ENCODE measurements at places on chromosomes 12 and 14.

GRCh38 chr12:93229494-93230325 lies 148.0 kb upstream of the NUDT4 start:
- no peak for DNase-seq

DNA sequence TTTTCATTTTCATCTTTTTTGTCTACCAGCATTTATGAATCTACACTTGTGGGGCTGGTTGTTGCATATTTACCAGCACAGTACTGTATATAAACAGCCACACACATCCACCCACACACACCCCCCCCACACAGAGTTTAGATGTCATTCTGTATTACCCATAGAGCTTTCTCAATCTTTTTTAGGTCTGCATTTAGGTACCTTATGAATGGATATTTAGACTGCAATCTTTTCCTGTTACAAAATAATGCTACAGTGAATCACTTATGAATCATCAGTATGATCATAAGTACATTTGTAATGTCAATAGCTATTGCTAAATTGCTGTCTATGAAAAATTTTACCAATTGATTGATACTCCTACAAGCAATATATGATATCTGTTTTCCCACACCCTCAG lies 67.3 kb upstream of the STK38L start:
- DNase-seq = no peak

GRCh38 chr12:51971679-51972421 lies 20.4 kb downstream of the ACVR1B start:
- DNase-seq = peak; percentile 17

- DNase-seq = no peak
Observed at GRCh38 chr14:89641495-89642175, 224.6 kb upstream of the FOXN3 start.

GRCh38 chr12:75041472-75041871 lies 168.2 kb downstream of the KCNC2 start:
- no peak for DNase-seq

DNA sequence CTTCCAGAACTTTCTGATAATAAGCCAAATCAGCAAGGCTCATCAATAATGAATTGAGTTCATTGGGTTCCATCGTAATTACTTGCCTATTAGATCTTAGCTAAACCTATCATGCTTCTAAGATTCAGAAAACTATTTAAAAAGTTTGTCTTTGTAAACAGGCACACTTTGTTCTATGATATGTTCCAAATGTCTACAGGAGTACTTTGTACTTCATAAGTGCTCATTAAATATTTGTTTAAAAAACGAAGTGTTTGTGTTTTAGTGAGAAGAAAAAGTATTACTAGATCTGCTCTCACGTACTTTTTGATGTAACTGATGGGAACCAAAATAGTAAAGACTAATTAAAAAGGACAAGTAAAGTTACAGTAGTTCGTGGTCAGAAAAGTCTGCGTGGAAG lies 172.8 kb upstream of the FLRT2 start:
- DNase-seq = no peak

DNA sequence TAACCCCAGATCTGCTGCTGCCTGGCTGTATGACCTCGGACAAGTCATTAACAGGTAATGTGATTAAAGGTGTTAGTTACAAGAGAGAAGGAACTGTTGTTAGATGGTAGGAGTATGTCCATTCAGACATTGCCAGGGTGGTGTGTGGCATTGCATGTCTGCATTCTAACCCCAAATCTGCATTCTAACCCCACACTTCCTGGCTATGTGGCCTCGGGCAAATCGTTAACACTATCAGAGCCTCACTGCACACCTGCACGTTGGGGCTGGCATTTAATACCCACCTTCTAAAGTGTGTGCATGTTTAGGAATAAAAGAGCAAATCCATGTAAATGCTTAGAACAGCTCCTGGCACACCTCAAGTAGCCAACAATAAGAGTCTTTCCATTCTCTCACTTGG lies 46.4 kb downstream of the CHST11 start:
- DNase-seq = no peak

- no peak for DNase-seq
Observed at GRCh38 chr14:24071836-24072430, 571 bp downstream of the CPNE6 start.

- no peak for DNase-seq
Observed at GRCh38 chr12:71870416-71870815, 30.9 kb downstream of the TBC1D15 start.

- DNase-seq = peak; percentile 29
Observed at GRCh38 chr14:27995691-27996090, 770.9 kb upstream of the FOXG1 start.

GRCh38 chr12:70964867-70965510 lies 44.5 kb upstream of the PTPRR start:
- DNase-seq = no peak

- no peak for DNase-seq
Observed at GRCh38 chr12:105721051-105721825, 390.7 kb downstream of the C12orf75 start.

DNA sequence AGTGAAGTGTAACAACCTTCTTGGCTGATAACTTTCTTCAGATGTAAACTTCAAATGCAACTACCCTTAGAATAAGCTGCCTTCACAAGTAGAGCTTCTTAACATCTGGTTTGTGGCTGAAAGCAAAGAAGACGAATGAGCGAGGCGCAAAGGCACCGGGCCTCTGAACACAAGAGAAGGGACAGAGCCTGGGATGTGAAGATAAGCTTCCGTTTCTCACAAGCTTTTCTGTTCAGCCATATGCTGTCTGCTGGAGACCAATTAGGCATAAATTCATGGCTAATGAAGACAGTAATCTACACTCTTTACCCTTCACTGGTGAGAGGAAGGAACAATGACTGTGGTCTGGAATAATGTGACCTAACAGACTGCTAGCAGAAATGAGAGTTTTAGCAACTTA lies 195.2 kb downstream of the ATXN7L3B start:
- DNase-seq = no peak

GRCh38 chr12:119060847-119061796 lies 79.8 kb downstream of the SRRM4 start:
- DNase-seq = peak; percentile 74

DNA sequence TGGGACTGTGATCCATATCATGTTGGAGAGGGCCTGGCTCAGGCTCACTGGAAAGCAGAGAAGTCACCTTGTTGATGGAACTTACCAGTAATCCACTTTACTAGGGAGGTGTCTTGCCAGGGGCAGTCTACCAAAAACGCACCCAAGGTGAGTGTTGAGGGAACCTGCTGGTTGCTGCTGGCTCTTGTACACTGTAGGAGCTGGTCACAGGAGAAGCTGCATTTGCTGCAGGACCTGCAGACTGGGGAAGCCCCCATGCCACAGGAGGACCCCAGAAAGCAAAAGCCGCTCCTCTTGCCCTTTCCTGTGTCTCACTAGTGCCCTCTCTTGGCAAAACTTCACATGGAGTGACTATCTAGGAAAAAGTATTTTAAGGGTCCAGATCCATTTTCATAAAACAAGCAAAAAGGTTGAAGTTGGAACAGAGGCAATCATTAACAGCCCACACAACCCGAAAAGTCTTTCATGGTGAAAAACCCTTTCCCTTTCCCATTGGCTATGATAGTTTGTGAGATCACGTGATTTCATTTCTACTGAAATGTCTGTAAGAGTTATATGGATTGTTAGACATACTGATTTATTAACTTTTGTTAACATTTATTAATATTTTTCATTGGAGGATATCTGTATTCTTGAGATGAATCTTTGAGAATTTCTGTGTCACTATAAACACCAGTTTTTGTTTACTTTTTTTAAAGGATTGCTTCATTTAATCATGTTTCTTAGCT lies 59.2 kb downstream of the RASSF8 start:
- DNase-seq = peak; percentile 30

GRCh38 chr12:118459110-118459509 lies 82.8 kb downstream of the SUDS3 start:
- DNase-seq = no peak

- peak; percentile 38 for DNase-seq
Observed at GRCh38 chr12:119512772-119513497, 80.6 kb upstream of the TMEM233 start.

DNA sequence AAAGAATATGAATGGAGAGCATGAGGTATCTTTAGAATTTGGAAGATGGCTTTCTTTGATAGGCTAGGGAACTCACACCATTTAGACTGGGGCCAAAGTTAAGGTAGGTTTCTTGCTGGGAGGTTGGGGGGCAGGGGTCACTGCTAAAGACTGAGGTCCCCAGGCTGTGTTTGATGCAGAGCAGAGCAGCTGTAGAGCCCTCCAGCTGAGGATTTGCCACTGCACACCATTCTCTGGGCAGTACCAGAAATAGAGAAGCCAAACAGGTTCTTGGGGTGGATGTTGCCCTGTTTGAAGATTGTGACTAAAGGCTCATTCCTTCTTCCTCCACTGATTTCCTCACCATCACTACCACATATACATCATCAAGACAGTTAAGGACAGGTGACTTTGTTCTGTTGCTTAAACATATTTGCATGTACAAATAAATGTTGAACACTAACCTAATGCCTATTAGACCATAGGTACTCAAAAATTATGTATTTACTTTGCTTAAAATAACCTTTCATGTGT lies 7.9 kb downstream of the NTF3 start:
- DNase-seq = no peak

GRCh38 chr12:117039891-117040309 lies 59.3 kb downstream of the TESC start:
- DNase-seq = no peak

- DNase-seq = no peak
Observed at GRCh38 chr14:29311983-29312382, 545.4 kb downstream of the FOXG1 start.

GRCh38 chr14:72519543-72519942 lies 374.4 kb downstream of the DPF3 start:
- DNase-seq = no peak

DNA sequence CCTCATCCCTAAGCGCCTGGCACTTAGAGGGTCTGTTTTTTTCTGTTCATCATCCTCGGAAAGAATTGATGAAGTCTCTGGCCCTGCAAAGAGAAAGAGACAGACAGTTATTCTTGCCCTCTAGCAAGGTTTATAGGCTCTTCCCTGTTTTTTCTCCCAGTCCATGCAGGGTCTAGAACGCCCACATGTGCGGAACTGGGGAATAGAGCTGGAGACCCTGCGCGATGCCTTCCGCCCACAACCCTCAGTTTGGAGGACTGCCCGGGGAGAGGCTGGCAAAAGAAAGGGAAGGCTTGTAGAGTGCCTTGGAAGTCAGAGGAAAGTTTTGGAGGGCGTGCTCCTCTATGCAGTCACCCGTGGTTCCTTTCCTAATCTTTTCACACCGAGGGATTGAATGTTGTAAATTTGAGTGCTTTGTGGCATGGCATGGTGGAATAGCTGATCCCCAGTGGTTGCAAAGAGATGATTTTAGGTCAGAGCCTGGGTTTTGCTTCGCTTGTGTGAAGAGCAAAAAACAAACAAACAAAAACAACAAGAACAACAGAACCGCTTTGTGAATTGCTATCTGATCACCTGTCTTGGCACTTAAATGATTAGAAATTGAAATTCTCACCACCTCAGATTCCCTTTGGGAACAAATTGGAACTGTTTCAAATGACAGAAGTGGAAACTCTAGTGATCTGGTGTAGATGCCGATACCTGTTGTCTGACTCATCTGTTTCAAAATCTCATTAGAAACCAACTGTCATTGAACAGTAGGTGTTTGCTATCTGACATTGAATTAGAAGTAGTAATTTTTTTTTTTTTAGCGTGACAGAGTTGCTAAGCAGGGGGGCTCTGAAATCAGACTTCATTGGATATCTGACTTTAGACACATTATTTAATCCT lies 947 bp downstream of the GAS2L3 start:
- no peak for DNase-seq

DNA sequence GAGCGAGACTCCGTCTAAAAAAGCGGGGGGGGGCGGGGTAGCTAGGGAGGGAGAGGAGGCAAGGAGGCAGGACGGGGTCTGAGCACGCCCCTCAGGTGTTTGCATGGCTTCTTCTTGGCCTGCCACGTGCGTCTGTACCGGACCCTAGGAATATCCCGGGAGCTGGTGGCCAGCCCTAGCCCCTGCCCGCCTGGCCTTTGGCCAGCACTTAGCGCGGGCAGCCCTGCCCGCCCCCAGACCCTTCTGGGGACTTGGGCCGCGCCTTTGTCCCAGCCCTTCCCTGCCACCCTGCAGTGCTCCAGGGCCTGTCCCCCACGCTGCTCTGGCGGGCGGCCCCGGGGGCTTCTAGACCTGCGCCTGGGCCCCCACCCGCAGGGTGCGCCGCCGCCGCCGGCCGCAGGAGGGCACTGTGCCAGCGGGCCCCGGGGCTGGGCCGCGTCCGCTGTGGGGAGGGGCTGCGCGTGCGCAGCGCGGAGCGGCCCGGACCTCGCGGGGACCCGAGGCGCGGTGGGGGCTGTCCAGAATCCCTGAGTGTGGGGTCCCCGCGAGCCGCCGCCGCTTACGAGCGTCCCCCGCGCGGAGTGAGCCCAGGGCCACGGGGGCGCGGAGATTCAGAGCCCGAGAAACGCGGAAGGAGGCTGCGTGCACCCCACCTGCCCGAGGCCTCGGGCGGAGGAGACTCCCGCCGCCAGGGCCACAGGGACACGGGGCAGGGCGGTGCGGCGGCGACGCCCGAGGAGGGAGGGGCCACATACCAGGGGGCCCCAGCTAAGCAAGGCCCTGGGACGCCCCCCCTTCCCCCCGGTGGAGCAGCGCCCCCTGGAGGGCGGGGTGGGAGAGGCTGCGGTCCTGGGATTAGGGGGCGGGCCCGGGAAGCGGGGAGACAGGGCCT lies 21.0 kb downstream of the SLC25A29 start:
- DNase-seq = peak; percentile 72

- DNase-seq = no peak
Observed at GRCh38 chr12:12564911-12565310, 2.2 kb upstream of the DUSP16 start.

GRCh38 chr12:14999695-15000365 lies 27.0 kb downstream of the PDE6H start:
- DNase-seq = no peak

- DNase-seq = no peak
Observed at GRCh38 chr12:52432559-52433207, 1.5 kb downstream of the KRT75 start.

DNA sequence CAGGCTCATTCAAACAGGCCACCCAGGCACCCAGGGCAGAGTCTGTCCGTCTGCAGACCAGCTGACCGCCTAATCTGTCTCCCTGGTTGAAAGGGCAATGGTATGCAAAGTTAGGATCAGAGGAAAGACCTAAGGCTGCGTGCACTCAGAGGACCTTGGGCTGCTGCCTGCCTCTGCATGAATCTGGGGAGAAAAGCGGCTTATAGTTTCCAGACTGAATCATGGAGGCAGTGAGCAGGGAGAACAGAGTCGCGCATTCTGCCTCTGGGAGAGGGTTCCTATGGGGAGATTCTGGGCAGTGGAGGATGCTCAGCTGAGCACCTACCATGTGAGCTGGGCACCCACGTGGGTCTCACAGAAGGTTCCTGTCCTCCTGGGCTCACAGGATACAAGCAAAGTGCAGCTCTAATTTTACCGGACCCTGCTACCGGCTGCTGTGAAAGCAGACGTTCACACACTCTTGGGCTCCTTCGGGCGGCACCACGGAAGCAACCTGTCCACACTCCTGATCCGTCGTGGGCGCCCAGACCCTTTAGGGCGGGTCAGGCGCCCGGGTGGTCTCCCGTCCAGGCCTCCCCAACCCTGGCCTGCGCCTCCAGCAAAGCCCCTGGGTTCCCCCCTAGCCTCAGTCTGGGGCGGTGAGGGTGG lies 772 bp downstream of the SCARB1 start:
- DNase-seq = peak; percentile 49

- no peak for DNase-seq
Observed at GRCh38 chr12:59085690-59086089, 165.4 kb upstream of the LRIG3 start.
